ENCODE measurements at places on chromosomes 2 and 18. TPM values are rescaled to one million over a fixed set of nuclear protein-coding genes. Genes with fewer than 3 reads are reported as not detected.

The TUBA3E gene
- polyA plus RNA-seq: not detected

The HOXD8 gene
- polyA plus RNA-seq: 7.0 TPM

The L3MBTL4 gene
- polyA plus RNA-seq: 0.26 TPM

The SCG2 gene
- polyA plus RNA-seq: 0.06 TPM

The TUBB8B gene
- 0.46 TPM for polyA plus RNA-seq

The LRP2 gene
- polyA plus RNA-seq: not detected

The CXCR1 gene
- 0.39 TPM for polyA plus RNA-seq

Measured in foreskin keratinocyte (primary cell).